ENCODE measurements at places on chromosomes 5 and 9.

GRCh38 chr5:170562166-170562874 lies 58.5 kb downstream of the KCNIP1 start:
- DNase-seq = no peak
- H3K4me1 ChIP-seq = no peaks in the 10 kb centered on the region
- H3K27ac ChIP-seq = no peak overlapping the region
- no peak overlapping the region for H3K4me3 ChIP-seq
- no peaks in the 10 kb centered on the region for H3K27me3 ChIP-seq

- no peaks in the 10 kb centered on the region for H3K36me3 ChIP-seq
- H3K27ac ChIP-seq = no peak overlapping the region
- DNase-seq = no peak
- H3K27me3 ChIP-seq = no peaks in the 10 kb centered on the region
Measured at GRCh38 chr5:40412771-40413170, 266.9 kb upstream of the PTGER4 start.

DNA sequence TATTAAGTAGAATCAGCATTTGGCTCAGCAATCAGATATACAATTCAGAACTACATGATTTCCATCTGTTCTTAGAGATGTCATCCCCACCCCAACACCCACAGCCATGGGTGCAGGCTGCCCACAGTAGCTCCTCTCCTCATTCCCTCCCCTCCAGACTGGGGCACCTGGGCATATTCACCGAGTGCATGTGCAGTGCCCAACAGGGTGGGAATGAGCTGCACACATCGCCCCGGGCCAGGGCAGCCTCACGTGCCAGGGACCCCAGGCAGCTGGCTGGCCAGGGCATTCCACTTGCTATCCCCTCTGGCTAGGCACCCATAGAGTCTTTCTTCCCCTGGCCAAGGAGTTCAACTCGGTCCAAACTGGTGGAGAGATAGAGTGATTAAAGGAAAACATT lies 461.9 kb upstream of the NUDT12 start:
- H3K27ac ChIP-seq = no peak overlapping the region
- H3K36me3 ChIP-seq = no peaks in the 10 kb centered on the region
- H3K4me3 ChIP-seq = no peak overlapping the region
- DNase-seq = no peak
- no peaks in the 10 kb centered on the region for H3K4me1 ChIP-seq

GRCh38 chr9:92147030-92147851 lies 32.0 kb upstream of the SPTLC1 start:
- H3K27me3 ChIP-seq = no peaks in the 10 kb centered on the region
- H3K4me3 ChIP-seq = peak overlapping the region; percentile 12
- peaks cover 32% of the 10 kb centered on the region for H3K4me1 ChIP-seq
- H3K27ac ChIP-seq = peak overlapping the region; percentile 76
- H3K36me3 ChIP-seq = no peaks in the 10 kb centered on the region

DNA sequence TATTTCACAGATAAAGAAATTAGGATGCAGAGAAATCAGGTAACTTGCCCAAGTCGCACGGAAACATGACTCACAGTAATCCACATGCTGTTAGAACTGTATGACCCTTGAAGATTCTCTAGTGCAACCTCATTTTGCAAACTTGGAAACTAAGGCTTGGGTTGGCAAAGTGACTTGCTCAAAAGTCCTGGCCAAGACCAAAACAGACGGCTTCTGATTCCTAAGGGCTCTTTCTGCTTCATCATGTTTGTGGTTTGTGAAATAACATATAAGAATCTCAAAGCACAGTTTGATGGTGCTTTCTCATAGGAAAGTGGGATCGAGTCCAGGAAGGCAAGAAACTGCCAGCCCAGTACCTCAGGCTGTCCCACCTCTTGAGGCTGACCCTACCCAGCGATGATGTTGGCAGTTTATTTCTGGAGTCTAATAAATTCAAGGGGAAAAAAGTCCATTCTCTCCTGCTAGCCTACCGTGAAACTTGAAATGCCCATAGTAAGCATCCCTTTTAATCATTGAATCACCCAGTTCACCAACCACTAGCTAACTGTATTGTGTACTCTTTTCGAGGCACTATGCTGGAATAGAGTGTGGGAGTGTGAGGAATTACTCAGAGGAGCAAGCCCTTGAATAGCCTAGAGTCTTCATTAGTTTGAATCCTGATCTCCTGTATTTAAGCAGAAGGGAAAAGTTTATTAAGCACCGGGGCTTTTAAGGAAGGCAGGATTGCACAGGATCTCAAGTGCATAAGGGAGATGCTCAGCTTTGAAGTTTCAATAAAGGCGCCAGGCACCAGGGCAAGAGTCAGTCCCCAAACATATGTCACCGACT lies 14.1 kb downstream of the CAPSL start:
- no peaks in the 10 kb centered on the region for H3K27me3 ChIP-seq
- no peaks in the 10 kb centered on the region for H3K36me3 ChIP-seq
- H3K4me3 ChIP-seq = no peak overlapping the region
- peaks cover 8% of the 10 kb centered on the region for H3K4me1 ChIP-seq

- H3K4me3 ChIP-seq = no peak overlapping the region
- H3K27me3 ChIP-seq = no peaks in the 10 kb centered on the region
- H3K36me3 ChIP-seq = no peaks in the 10 kb centered on the region
- DNase-seq = no peak
- no peaks in the 10 kb centered on the region for H3K4me1 ChIP-seq
Measured at GRCh38 chr9:7387840-7388239, 411.7 kb downstream of the DMAC1 start.
